LHCN-M2 (cell line): ENCODE measurements at places on chromosomes 2 and 18.
A peak's percentile ranks its signal among the peaks of the same experiment; 100 is the strongest.

- peak; percentile 98 for DNase-seq
Measured at GRCh38 chr2:218607436-218608115, at the start of gene PLCD4. Gene PLCD4, plus strand, starts transcription at chr2:218607899. Its CDS starts 7,841 bp downstream, at chr2:218615740.

GRCh38 chr2:219362072-219362471 lies 25.6 kb downstream of the DNPEP start:
- DNase-seq: no peak

GRCh38 chr18:8709248-8710059 lies 4.1 kb downstream of the MTCL1 start:
- DNase-seq: no peak

DNA sequence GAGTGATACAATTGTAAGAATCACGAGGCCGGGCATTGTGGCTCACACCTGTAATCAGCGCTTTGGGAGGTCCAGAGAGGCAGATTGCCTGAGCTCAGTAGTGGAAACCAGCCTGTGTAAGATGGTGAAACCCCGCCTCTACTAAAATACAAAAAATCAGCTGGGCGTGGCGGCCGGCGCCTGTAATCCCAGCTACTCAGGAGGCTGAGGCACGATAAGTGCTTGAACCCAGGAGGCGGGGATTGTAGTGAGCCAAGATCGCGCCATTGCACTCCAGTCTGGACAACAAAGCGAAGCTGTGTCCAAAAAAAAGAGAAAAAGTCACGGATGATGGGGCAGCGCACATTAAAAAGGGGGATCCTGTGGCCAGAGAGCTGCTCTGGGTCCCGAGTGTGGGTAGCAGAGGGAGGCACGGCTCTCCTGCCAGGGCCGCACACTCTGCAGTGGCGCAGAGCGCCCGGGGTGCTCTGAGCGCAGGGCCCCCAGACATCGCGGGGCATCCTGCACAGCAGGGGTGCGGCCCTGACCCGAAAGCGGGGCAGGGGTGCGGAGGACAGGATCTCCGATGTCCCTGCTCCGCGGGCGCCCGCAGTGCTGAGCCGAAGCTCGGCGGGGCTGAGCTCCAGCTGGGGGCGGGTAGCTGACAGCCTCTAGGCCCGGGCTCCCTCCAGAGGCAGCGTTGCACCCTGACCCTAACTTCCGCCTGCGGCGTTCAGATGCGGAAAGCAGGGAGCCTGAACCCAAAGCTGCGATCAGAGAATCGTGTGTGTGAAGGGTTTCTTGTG lies 30.4 kb upstream of the RAB6D start:
- no peak for DNase-seq

- no peak for DNase-seq
Measured at GRCh38 chr2:154140249-154141025, 268.7 kb downstream of the GALNT13 start.

GRCh38 chr2:71102981-71103681 lies 26.9 kb downstream of the MCEE start:
- DNase-seq: no peak

- no peak for DNase-seq
Measured at GRCh38 chr2:136334967-136335366, 217.0 kb upstream of the CXCR4 start.
